ENCODE measurements at places on chromosomes 5 and 9.
A peak's percentile ranks its signal among the peaks of the same experiment; 100 is the strongest.

GRCh38 chr9:133826289-133827085 lies 88.3 kb upstream of the SARDH start:
- no peak overlapping the region for H3K27ac ChIP-seq
- H3K4me3 ChIP-seq = no peak overlapping the region
- no peak for DNase-seq

DNA sequence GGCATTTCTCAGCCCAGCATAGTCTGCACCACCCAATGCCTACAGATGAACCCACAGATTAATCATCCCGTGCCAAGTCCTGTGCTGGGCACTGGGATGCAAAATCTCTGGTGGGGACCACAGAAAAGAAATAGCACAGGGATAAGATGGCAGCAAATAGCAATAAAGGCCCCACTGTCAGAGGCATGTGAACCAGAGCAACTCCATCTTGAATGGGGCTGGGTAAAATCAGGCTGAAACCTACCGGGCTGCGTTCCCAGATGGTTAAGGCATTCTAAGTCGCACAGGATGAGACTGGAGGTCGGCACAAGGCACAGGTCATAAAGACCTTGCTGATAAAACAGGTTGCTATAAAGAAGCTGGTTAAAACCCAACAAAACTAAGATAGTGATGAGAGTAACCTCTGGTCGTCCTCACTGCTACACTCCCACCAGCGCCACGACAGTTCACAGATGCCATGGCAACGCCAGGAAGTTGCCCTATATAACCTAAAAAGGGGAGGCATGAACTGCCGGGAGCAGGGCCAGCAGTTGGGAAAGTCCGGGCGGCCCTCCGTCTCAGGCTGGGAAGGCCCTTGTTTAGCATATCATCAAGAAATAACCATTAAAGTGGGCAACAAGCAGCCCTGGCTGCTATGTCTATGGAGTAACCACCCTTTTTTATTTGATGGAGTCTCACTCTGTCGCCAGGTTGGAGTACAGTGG lies 65.2 kb downstream of the C9orf50 start:
- no peak overlapping the region for H3K27ac ChIP-seq
- H3K36me3 ChIP-seq = no peaks in the 10 kb centered on the region
- no peaks in the 10 kb centered on the region for H3K27me3 ChIP-seq
- no peaks in the 10 kb centered on the region for H3K4me1 ChIP-seq
- no peak for DNase-seq

GRCh38 chr5:75457691-75458090 lies 53.7 kb downstream of the CERT1 start:
- no peaks in the 10 kb centered on the region for H3K36me3 ChIP-seq
- DNase-seq = peak; percentile 45
- H3K27me3 ChIP-seq = no peaks in the 10 kb centered on the region
- peak overlapping the region; percentile 14 for H3K27ac ChIP-seq
- no peak overlapping the region for H3K4me3 ChIP-seq
- H3K4me1 ChIP-seq = no peaks in the 10 kb centered on the region

DNA sequence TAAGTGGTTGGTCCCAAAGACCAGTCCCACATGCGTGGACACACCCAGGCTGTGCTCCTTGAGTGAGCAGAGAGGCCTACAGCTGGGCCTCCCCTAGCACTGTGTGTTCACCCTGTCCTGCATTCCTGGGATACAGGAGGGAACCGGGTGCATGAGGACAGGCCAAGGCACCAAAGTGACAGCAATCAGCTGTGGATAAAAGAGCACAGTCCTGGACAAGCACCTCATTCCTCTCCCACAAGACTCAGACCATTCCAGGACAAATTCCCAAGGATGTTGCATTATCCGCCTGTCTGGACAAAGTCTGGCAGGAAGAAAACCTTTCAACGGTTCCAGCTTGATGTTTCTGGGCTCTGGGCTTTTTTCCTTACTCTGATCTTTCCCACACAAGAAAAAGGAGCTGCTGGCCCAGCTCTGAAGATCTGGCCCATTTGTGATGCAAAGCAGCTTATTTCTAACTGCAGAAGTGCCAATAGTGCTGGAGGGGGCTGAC lies 273.2 kb downstream of the ENC1 start:
- no peaks in the 10 kb centered on the region for H3K27me3 ChIP-seq
- no peak for DNase-seq
- no peaks in the 10 kb centered on the region for H3K4me1 ChIP-seq
- no peaks in the 10 kb centered on the region for H3K36me3 ChIP-seq
- no peak overlapping the region for H3K27ac ChIP-seq
- H3K4me3 ChIP-seq = no peak overlapping the region

DNA sequence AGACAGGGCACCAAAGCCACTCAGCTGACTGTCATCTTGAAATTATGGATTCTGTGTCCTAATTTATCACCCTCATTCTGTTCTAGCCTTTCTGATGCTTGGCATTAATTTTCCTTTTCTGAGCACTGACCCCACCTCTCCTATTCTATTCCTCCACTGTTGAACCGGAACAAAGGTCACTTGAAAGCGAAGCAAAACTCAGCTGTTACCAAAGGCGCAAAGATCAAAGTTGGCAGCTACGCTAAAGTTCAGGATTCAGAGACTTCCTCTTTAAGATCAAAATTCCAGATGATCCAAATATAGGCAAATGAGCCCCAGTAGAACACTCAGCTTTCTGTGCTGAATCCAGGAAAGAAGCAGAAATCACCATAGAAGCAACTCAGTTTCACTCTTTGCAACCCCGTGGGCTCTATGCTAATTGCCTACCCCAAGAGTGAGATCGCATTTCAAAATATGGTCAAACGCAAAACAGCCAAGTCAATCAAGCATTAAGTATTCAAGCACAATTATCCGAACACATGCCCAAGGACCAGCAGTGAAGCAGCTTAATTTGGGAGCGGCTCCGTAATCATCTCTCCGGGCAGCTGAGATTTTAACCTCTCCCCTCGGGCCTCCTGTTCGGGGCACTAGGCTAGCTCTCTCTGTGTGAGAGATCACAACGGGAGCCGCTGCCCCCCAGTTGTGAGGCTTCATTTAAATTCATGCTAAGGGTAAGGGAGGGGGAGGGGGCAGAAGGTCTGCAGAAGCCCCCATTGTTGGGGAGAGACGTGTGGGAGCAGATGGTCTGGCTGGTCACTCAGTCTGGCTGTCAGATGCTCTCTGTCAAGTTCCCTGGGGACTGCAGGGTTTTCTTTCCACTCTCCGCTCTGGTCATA lies 288.6 kb downstream of the ELAVL2 start:
- H3K4me1 ChIP-seq = no peaks in the 10 kb centered on the region
- DNase-seq = no peak
- no peak overlapping the region for H3K4me3 ChIP-seq
- H3K36me3 ChIP-seq = no peaks in the 10 kb centered on the region

DNA sequence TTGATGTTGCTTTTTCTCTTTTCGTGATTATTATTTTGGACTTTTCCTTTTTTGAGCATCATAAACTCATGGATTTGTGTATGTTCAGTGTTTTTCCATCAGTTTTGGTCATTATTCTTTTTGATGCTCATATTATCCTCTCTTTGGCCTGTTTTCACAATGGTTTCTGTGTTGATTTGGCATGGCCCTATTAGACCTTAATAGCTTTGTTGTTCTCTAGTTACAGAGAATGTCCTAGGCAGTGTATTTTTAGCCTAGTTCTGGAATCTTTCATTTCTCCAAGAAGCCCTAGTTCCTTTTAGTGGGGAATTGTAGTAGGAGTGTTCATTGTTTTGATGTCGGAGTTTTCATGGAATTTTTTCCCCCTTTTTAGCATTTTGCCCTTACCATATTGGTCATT lies 41.3 kb upstream of the ROPN1L start:
- no peak for DNase-seq
- H3K27me3 ChIP-seq = no peaks in the 10 kb centered on the region
- H3K27ac ChIP-seq = no peak overlapping the region
- H3K4me1 ChIP-seq = no peaks in the 10 kb centered on the region
- H3K36me3 ChIP-seq = no peaks in the 10 kb centered on the region

GRCh38 chr9:6113312-6113711 lies 97.9 kb upstream of the RANBP6 start:
- H3K36me3 ChIP-seq = no peaks in the 10 kb centered on the region
- H3K27me3 ChIP-seq = no peaks in the 10 kb centered on the region
- no peak overlapping the region for H3K4me3 ChIP-seq
- no peak overlapping the region for H3K27ac ChIP-seq
- DNase-seq = no peak

DNA sequence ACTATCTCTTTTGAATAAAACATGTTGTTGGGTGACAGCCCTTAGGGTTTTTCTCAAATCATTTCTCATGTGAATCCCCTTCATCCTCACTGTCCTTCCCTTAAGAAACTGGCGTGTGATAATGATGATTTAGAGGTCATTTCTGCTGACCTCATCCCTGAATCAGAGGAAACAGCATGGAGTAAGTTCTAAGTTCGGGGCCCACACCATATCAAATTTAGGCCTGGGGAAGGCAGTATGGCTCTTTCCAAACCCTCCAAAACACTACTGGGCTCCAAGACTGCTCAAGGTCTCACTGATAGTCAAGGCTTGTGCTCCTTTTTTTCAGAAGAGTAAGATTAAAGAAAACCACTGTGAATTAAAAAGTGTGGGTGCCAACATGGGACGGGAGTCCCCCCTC lies 872 bp upstream of the SMIM3 start:
- H3K4me3 ChIP-seq = no peak overlapping the region
- no peak for DNase-seq
- H3K36me3 ChIP-seq = no peaks in the 10 kb centered on the region
- peak overlapping the region; percentile 88 for H3K27ac ChIP-seq
- H3K27me3 ChIP-seq = no peaks in the 10 kb centered on the region
- peaks cover 5% of the 10 kb centered on the region for H3K4me1 ChIP-seq

DNA sequence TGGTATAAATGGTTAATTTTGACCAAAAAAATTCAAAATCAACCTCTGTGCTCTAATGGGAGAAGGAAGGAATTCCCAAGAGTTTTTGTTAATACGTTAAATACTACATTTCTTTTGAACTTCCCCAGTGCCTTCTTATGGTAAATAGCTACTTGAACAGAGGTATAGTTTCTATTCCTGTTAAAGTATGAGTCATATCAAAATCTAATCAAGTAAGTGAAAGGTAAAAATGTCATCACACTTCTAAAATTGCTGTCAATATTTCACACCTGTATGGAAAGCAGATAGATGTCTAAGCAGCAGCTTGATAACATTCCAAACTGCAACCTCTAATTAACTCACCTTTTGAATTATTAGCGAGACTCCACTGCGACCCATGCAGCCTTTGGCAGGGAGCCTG lies 214.1 kb upstream of the MEF2C start:
- H3K27me3 ChIP-seq = no peaks in the 10 kb centered on the region
- H3K27ac ChIP-seq = no peak overlapping the region
- H3K36me3 ChIP-seq = no peaks in the 10 kb centered on the region
- H3K4me3 ChIP-seq = no peak overlapping the region
- no peak for DNase-seq

GRCh38 chr5:27308153-27308552 lies 269.8 kb upstream of the CDH9 start:
- no peak overlapping the region for H3K4me3 ChIP-seq
- no peak overlapping the region for H3K27ac ChIP-seq
- H3K36me3 ChIP-seq = no peaks in the 10 kb centered on the region
- H3K27me3 ChIP-seq = no peaks in the 10 kb centered on the region
- no peaks in the 10 kb centered on the region for H3K4me1 ChIP-seq

GRCh38 chr5:169561893-169562292 lies 21.7 kb upstream of the SPDL1 start:
- no peaks in the 10 kb centered on the region for H3K36me3 ChIP-seq
- H3K27me3 ChIP-seq = no peaks in the 10 kb centered on the region
- no peak overlapping the region for H3K4me3 ChIP-seq

- H3K27me3 ChIP-seq = no peaks in the 10 kb centered on the region
- no peaks in the 10 kb centered on the region for H3K4me1 ChIP-seq
- no peak overlapping the region for H3K4me3 ChIP-seq
- H3K36me3 ChIP-seq = no peaks in the 10 kb centered on the region
- no peak for DNase-seq
These were observed 342.6 kb downstream of the MAN2A1 start for GRCh38 chr5:110032376-110032775.

GRCh38 chr5:152061095-152061494 lies 136.4 kb upstream of the GLRA1 start:
- no peak overlapping the region for H3K4me3 ChIP-seq
- H3K27ac ChIP-seq = no peak overlapping the region
- no peaks in the 10 kb centered on the region for H3K27me3 ChIP-seq
- no peaks in the 10 kb centered on the region for H3K4me1 ChIP-seq
- no peak for DNase-seq

DNA sequence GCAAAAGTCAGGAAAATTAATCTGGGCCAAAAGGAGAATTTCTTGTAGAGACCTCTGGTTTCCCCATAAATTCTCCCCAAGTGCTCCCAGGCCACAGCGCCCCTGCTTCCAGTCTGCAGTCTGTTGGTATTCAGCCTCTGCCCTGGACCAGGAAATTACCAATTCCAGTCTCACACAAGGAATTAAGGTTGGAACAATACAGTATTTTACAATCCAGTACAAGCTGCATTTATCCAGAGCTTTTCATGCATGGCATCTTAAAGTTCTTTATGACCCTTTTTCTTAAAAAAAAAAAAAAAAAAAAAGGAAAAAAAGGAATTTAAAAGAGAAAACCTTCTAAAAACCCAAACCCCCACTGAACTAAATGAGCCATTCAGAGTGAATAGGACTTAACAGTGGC lies 139.6 kb upstream of the RANBP3L start:
- no peak overlapping the region for H3K4me3 ChIP-seq
- no peaks in the 10 kb centered on the region for H3K27me3 ChIP-seq
- DNase-seq = no peak
- H3K36me3 ChIP-seq = no peaks in the 10 kb centered on the region
- no peak overlapping the region for H3K27ac ChIP-seq

DNA sequence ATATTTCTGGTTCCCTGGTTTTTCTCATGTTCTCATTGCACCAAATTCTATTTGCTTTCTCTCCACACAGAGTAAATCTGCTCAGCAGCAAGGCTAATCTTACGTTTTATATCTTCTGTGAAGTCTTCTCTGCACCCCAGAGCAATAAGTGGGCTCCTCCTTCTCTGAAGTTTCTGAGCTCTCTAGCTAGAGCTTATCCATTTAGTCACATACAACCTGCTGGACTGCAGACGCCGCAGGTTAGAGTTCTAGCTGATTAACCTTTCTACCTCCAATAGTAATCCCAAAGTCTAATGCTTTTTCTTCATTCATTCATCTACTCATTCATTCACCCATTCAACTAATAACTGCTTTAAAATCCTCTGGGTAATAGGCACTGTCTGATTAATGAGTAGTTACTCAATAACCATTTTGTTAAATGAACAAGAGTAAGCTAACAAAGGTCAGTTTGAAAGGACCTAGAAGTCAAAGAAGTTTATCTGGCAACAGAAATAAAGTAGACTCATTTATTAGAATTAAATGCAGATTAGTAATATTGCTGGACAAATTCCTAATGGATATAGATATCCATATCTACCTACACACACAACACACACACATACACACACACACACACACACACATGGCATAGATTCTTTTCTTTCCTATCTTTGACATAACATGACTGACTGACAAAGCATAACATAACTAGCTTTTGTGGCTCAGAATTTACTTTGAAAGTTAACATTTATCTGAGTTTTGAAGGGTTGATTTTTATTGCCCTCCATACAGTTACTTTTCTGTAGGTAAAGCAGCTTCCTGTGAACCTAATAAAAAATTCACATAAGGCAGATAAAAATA lies 984.6 kb upstream of the SEMA6A start:
- no peak overlapping the region for H3K4me3 ChIP-seq
- H3K36me3 ChIP-seq = no peaks in the 10 kb centered on the region
- no peaks in the 10 kb centered on the region for H3K4me1 ChIP-seq
- no peaks in the 10 kb centered on the region for H3K27me3 ChIP-seq
- no peak overlapping the region for H3K27ac ChIP-seq

GRCh38 chr9:35510754-35511428 lies 21.0 kb downstream of the RUSC2 start:
- peak; percentile 32 for DNase-seq
- H3K4me1 ChIP-seq = no peaks in the 10 kb centered on the region
- H3K27ac ChIP-seq = peak overlapping the region; percentile 66
- H3K36me3 ChIP-seq = no peaks in the 10 kb centered on the region
- no peak overlapping the region for H3K4me3 ChIP-seq

Measured in prostate gland (tissue), 2 donors.